Activated CD4-positive, alpha-beta memory T cell treated with anti-CD3 and anti-CD28 coated beads for 36 hours (primary cell): ENCODE measurements at places on chromosomes 16 and 17.

- DNase-seq = no peak
Measured at GRCh38 chr17:82804442-82805191, 35.2 kb downstream of the ZNF750 start.

DNA sequence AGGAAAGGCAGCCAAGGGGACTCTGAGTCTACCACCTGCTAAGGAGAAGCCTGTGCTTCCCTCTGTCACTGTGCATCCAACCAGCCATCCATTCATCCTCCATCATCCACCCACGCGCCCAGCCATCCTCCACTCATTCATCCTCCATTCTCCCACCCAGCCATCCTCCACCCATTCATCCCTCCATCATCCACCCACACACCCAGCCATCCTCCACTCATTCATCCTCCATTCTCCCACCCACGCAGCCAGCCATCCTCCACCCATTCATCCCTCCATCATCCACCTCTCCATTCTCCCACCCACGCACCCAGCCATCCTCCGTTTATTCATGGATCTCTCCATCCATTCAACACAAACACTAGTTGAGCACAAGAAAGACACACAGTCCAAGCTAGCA, 74.1 kb downstream of the COG7 start:
- no peak for DNase-seq

- peak; percentile 67 for DNase-seq
Measured at GRCh38 chr16:30948667-30949649, at the start of gene ORAI3. ORAI3 (plus strand) TSS chr16:30949068; CDS start chr16:30949290, 222 bp downstream.

DNA sequence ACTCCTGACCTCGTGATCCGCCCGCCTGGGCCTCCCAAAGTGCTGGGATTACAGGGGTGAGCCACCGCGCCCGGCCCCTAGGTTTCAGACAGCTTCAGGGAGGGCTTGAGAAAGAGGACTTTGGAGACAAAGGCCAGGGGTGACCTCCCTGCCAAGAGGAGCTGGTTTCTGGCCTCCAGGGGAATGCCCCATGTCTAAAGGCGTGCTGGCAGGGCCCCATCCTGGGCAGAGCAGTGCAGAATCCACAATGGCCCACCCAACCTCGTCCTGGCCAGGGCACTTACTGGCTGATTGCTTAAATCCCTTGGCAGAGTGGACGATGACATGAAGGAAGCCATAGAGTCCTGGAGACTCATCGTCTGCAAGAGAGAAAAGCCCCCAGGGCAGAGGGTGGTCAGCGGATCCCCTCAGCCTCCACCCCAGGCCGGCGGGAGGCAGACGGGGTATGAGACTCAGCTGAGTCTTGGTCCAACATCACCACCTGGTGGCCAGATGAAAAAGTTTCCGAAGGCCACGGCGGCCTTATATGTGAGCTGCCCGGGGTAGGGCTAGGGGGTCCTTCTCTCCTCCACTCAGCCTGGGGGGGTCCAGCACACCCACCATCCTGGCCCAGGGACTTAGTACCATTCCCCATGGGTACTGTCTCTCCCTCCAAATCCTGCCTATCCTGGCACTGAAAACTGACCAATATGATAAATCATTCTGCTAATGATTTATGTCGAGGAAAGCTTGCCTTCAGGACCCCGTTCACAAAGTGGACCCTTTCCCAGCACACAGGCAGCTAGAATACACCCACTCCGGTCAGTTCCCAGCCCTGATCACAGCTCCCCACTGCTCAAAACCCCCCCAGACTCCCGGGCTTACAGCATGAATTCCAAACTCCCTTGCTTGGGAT, 59.1 kb downstream of the TIMM22 start:
- DNase-seq = peak; percentile 53

GRCh38 chr16:17027488-17028129, 443.2 kb downstream of the XYLT1 start:
- no peak for DNase-seq

GRCh38 chr17:28173801-28174200, 131.3 kb downstream of the NLK start:
- no peak for DNase-seq

- no peak for DNase-seq
Measured at GRCh38 chr17:79619196-79619595, 8.3 kb upstream of the RBFOX3 start.

GRCh38 chr17:5416901-5417300, 2.6 kb downstream of the NUP88 start:
- no peak for DNase-seq

DNA sequence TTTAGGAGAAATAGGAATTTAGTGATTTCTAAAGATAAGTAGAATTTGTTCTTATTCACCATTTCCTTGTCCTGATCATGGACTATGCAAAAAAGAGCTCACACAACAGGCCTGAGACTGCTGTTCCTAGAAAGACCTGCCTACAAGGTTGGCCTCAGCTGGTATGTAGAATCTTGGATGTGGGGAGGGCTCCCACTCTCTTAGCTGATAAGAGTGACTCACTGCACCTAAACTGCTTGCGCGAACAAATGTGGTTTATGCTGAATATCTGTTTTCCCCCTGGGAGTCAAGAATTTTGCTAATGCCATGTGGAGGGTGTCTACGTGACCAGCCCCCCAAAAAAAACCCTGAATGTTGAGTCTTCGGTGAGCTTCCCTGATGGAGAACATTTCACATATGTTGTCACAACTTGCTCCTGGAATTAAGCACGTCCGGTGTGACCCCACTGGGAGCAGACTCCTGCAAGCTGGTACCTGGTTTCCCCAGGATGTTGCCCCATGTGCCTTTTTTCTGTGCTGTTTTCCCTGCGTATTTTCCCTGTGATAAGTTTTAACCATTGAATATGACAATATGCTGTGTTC, 68.8 kb upstream of the HSBP1 start:
- no peak for DNase-seq

- no peak for DNase-seq
Measured at GRCh38 chr16:84562174-84562815, 55.6 kb downstream of the COTL1 start.

DNA sequence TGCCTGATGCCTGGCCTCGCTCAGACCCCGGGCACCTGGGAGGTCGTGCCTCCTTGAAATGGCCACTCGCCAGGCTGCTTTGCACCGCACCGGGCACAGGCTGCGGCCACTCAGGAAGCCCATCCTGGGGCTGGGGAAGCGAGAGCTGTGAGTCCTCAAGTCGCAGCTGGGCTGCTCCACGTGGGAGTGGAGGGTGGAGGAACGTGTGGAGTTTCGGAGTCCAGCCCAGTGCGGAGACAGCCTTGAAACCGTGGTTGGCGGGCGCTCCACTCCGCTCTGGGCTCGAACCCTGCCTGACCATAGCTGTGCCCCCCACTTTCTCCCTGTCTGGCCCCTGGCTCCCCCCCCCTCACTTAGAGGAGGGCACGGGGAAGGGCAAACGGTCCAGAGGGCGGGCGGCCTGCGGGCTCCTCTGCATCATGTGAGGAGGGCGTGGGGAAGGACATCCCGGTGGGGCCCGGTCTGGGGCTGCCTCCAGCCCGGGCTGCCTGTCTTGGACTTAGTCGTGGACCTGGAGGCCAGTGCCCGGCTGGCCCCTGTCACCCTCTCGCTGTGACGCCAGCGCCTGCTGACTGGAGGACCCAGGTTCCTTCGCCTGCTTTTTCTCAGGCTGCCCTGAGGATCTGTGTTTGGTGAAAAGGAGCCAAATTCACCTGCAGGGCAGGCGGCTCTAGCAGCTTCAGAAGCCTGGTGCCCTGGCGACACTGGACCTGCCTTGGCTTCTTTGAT, 2.5 kb downstream of the UBE2I start:
- no peak for DNase-seq

DNA sequence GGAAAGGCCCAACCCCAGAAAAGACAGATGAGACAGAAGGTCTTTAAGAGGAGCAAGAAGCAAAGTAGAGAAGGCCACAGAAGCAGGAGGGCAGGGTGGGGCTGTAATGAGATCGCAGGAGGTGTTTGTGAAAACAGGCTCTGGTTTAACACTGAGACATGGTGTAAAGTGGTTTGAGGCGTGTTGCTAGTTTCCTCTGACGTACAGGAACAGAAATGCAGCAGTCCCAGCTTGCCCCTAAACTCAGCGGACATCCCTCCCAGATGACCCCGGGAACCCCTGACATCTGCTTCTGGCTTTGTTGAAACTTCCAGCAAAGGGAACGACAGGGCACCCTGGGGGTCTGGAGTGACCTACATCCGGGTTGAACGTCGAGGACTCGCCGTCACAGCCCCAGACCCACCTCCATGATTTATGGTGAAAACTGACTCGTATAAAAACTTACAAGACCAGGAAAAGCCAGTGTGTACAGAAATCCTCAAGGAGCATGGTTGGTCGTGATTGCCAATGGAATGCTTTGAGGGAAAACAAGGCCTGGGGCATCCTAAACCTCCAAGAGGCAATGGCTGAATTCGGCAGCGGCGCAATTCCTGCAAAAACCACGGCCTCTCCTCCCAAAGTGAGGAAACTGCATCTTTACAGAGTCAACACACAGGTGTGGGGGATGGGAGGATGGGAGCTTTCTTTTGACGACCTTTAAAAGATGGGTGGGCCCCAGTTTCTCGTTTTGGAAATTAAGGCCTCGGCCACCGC, 25.8 kb downstream of the LITAF start:
- DNase-seq = peak; percentile 77

DNA sequence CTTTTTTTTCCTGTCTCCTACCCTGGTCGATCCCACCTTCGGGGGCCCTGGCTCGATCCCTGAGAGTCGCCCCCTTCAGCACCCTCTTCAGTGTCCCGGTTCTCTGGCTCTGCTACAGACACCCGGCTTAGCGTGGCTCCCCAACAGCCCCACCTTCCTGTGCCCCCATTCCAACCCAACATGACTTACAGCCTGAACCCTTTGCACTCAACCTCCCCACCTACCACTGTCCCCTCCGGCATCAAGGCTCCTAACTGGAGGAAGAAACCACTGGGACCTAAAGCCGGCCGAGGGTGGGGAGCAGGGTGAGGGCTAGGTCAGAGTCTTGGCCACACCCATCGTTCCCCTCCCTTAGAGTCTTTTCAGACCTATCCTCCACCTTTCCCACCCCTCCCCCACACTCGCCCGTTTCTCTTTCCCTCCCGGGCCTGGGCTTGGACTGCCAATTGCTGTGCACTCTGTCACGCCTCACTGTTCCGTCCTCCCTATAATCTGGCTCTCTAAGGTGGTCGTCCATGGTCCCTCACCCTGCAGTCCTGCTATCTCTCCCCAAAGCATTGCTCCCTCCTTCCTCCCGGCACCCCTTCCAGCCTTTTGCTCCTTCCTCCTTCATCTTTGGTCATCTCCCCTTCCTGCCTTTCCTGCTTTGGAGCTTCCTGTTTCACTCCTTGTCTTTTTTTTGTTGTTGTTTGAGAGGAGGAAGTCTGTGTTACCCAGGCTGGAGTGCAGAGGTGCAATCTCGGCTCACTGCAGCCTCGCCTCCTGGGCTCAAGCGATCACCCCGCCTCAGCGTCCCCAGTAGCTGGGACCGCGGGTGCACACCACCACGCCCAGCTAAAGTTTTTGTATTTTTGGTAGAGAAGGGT, 890 bp upstream of the CLDN7 start:
- DNase-seq = peak; percentile 49

DNA sequence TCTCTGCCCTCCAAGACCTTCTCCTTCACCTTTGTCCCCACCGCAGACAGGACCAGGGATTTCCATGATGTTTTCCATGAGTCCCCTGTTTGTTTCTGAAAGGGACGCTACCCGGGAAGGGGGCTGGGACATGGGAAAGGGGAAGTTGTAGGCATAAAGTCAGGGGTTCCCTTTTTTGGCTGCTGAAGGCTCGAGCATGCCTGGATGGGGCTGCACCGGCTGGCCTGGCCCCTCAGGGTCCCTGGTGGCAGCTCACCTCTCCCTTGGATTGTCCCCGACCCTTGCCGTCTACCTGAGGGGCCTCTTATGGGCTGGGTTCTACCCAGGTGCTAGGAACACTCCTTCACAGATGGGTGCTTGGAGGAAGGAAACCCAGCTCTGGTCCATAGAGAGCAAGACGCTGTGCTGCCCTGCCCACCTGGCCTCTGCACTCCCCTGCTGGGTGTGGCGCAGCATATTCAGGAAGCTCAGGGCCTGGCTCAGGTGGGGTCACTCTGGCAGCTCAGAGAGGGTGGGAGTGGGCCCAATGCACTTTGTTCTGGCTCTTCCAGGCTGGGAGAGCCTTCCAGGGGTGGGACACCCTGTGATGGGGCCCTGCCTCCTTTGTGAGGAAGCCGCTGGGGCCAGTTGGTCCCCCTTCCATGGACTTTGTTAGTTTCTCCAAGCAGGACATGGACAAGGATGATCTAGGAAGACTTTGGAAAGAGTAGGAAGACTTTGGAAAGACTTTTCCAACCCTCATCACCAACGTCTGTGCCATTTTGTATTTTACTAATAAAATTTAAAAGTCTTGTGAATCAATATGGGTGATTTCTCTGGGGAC, 12.2 kb downstream of the CX3CL1 start:
- no peak for DNase-seq

GRCh38 chr16:28205117-28205899, 6.5 kb downstream of the XPO6 start:
- DNase-seq = no peak

DNA sequence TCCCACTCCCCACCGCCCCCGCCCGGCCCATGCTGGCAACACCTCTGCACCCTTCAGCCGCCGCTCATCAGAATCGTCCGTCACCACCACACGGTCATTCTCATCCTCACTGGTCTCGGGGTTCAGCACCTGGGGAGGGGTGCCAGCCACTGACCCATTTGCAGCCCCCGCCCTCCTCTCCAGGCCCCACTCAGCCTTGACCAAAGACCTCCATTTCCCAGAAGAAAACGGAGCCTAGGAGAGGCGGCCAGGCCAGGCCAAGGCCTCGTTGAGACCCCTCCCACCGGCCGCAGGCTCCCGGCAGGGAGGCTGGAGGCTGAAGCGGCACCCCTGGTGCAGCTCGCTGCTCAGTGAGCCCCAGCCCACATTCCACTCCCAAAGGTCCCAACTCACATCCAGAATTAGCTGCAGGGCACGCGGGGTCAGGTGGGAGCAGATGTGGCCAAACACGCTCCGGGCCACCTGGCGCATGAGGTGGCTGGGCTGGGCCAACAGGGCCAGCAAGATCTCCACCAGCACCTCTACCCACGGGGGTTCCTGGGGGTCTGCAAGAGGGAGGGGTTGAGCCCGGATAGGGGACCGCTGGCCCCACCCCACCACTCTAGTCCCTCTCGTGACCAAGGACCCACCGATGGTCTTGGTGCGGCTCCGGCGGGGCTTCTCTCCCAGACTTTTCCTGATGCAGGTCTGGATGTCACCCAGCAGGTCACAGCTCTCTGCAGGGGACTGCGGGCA, 9.8 kb downstream of the MYBBP1A start:
- no peak for DNase-seq

DNA sequence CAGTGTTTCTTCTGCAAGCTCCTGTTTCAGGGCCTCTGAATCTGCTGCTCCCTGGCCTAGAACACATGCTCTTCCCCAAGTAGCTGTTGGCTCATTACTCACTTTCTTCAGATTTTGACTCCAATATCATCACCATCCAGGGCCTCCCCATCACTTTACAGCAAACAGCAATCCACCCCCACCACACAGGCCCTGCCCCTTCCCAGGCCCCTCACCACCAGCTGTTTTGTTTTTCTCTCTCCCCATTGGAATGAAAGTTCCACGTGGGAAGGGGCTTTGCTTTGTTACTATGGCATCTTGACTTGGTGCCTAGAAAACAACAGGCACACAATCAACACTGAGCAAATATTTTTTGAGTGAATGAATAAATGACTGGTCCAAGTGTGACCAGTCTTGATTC, 4.0 kb downstream of the TMEM170A start:
- DNase-seq = no peak

GRCh38 chr17:82599674-82600661, 48.3 kb downstream of the WDR45B start:
- DNase-seq = no peak

GRCh38 chr17:80259457-80260068, 1.1 kb upstream of the RNF213 start:
- peak; percentile 47 for DNase-seq
